Hematopoietic multipotent progenitor cell treated with erythropoietin and hydrocortisone succinate and interleukin-3 and kit ligand, for 8 days (in vitro differentiated cells): ENCODE measurements at places on chromosomes 12 and 14.

GRCh38 chr12:123761841-123762714, at the start of gene DNAH10:
TSS of gene DNAH10 (plus strand) at chr12:123762301. CDS start at chr12:123762337, 36 bp downstream.
- DNase-seq = peak; percentile 29

- DNase-seq = no peak
Observed at GRCh38 chr12:25491396-25492325, 61.4 kb downstream of the LMNTD1 start.

DNA sequence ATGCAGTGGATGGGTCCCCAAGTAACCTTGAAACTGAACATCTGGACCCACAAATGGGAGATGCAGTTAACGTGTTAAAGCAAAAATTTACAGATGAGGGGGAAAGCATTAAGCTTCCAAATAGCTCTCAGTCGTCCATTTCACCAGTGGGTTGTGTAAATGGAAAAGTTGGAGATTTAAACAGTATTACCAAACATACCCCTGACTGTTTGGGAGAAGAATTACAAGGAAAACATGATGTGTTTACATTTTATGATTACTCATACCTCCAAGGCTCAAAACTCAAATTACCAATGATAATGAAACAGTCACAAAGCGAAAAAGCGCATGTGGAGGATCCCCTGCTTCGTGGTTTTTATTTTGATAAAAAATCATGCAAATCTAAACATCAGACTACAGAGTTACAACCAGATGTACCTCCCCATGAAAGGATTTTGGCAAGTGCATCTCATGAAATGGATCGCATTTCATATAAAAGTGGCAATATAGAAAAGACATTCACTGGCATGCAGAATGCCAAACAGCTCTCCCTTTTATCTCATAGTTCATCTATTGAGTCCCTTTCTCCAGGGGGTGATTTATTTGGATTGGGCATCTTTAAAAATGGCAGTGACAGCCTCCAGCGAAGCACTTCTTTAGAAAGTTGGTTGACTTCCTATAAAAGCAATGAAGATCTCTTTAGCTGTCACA, 116.6 kb upstream of the NPAS3 start:
- no peak for DNase-seq

- no peak for DNase-seq
Observed at GRCh38 chr12:133202493-133203343, 21.4 kb downstream of the ZNF268 start.

- DNase-seq = no peak
Observed at GRCh38 chr12:24360907-24361306, 411.4 kb upstream of the SOX5 start.
